ENCODE measurements at places on chromosomes 5 and 9.

- no peak for DNase-seq
These were observed 364.4 kb downstream of the CSNK1G3 start for GRCh38 chr5:123876276-123876790.

DNA sequence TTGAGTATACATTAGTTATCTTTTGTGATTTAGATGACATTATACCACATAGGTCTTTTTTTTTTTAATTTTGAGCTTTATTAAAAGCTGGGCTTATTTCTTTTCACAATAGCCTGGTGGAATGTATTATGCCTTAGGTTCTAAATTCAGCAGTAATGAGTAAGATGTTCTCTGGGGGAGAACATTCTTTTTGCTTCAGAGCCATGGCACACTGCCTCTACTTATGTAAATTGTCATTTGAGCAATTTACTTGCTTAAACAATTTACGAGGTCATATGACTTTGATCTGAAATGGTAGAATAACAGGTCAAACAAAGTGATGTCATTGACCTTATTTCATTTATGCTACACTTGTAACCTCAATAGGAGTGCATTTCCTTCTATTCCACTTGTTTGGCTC, 154.2 kb downstream of the FOCAD start:
- DNase-seq, result no peak

DNA sequence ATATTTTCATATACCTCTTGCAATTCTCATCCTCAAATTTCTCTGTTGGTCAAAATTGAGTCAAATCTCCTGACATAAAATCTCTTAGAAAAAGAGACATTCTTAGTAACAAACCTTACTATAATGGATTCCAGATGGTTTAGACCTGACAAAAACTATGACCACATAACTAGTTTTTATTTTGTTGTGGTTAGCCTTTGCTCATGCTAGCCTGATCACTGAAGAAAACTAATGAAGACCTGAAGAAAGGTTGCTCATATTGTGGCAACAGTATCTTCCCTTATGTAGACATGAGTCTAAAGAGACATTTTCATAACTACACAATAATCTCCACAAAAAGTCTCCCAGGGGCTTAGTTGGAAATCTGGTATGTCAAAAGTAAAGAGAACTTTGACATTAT, 274.1 kb upstream of the TMEM161B start:
- DNase-seq, result no peak

- no peak for DNase-seq
These were observed 297.8 kb upstream of the ACTBL2 start for GRCh38 chr5:57780306-57780960.

- no peak for DNase-seq
These were observed 5.5 kb downstream of the IFNA8 start for GRCh38 chr9:21414220-21414940.

GRCh38 chr9:125397736-125398135, 136.1 kb downstream of the GAPVD1 start:
- no peak for DNase-seq

- DNase-seq, result no peak
These were observed 39.4 kb upstream of the MAP1B start for GRCh38 chr5:72067682-72068470.

- DNase-seq, result no peak
These were observed 58.7 kb upstream of the CTSL start for GRCh38 chr9:87667164-87667738.

- DNase-seq, result no peak
These were observed 162.3 kb downstream of the AOPEP start for GRCh38 chr9:94888775-94889174.

DNA sequence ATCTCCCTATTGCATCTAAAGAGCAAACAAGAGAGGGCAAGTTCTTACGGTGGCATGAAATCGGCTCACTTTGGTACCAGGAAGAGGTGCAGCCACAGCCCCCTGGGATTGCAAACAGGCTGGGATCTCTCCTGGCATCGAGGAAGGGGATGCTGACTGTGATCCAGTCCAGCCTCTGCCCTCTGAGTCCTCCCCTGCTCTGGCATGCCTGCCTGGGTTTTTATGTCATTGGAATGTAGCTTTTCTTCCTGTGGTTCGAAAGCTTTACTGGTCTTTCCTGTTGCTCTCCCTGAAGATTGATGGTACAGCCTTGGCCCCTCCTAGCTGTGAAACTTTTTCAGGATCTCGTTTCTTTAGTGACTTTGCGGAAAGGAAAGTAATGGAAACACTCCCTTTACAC, 6.6 kb downstream of the SLC46A2 start:
- DNase-seq, result no peak

DNA sequence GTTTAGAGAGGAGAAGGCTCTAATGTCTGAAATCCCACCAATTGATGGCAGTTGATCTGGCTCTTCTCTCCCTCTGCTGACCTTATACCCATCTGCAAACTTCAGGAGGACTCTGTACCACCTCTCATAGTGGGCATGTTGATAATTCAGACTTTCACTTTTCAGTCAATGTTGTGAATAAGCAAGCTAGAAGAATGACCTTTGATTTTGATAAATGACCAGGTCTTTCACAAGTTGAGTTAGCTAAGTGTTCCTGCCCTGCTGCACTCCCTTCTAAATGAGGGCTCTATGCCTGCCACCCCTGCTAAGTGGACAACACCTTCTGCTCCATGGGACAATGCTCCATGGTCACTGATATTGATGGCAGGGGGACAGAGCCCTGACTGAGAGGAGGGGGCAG, 74.7 kb downstream of the SPRY4 start:
- DNase-seq, result no peak

DNA sequence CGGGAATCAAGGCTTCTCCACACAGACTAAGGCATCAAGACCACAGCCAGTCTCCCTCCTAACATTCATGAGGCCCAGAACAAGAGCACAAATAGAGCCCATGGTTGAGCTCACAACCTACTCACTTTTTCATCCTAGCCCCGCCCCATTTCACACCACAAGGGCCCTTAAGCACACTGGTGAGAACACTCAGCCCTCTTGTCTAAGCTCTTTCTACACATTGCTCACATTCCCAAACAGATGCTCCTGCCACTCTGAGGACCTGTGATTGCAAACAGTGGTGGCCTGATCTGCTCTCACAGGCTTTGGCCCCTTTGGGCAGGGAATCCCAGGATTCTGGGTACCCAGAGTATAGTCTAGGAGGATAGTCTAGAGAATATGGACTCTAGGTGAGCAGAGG, 54.0 kb downstream of the FEM1C start:
- DNase-seq, result no peak

DNA sequence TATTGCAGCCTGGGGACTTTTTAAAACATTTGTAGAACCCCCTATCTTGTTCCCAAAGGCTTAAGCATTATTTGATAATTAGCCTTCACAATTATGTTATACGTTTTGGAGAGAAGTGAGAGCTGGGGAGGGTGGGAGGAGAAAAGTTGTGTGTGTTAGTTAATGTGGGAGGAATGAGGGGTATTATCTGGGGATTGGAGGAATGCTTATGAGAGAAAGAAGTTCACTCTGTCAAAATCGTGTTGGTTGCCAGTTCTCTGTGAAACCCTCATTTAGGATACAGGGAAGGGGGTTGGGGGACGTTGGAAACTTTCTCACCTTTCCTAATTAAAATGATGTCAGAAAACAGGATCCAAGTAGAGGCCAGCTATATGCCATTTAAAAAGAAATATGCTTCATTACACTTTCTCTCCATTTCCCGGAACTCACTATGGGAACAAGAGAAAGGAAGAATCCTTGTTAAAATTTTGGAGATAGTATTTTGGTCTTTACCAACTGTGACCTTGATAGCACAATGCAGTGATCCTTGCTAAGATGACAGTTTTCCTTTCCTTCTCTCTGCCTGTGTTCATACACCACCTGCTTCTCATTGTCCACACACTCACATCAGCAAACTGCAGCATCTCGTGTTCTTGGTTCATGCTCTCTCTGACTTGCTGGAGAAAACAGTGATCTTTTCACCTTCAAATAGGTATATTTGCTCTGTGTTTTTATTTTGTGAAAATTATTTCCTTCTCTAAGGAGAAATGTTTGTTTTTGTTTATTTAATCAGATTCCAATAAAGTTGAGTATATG, 336.7 kb upstream of the CLINT1 start:
- DNase-seq, result no peak

GRCh38 chr5:6729386-6730310, 16.4 kb downstream of the TENT4A start:
- DNase-seq, result no peak

- no peak for DNase-seq
These were observed 19.2 kb downstream of the DMAC1 start for GRCh38 chr9:7780261-7780988.

- no peak for DNase-seq
These were observed 48.7 kb downstream of the FBXW11 start for GRCh38 chr5:171957591-171958251.

DNA sequence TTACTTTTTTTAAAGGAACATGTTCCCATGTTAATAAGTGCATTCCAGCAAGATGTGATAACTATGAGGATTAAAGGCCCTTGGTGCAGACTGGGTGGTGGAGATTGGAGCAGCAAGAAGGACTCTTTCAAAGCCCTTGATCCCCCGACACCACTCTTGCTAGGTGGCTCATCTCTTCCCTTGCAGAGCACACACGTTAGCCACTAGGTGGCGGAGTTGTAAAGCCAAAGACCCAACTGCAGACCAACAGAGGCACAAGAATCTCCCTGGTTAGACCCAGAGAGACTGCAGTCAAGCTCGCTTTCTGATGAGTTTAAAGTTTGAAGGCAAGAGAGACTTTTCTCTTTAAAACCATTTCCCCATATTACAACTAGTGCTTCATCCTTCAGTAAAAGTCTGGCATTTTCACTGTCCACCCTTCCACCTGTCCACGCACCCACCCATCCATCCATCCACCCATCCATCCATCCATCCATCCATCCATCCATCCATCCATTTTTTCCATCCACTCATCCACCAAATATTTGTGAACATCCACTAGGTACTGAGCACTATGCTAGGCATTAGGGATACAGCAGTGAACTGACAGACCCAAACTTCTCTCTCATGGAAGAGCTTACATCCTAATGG, 226.9 kb downstream of the MSX2 start:
- peak; percentile 43 for DNase-seq

DNA sequence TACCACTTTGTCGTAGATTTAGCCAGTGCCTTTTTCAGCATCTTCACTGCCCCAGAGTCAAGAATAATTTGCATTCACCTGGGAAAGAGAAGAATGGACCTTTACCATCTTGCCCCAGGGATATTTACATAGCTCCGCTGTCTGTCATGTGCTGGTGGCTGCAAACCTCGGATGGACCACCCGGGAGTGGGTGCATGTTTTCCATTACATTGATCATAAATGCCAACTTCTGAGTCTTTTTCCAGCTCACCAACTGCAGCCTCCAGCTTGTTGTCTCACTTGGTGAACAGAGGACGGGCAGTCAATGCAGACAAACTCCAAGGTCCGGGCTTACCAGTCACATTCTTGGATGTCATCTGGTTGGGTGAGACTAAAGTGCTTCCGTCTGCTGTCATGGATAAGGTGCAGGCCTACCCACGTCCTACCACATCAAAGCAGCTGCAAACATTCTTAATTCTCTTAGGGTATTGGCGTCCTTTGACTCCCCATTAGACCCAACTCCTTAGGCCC, 155.8 kb upstream of the APC start:
- DNase-seq, result no peak

DNA sequence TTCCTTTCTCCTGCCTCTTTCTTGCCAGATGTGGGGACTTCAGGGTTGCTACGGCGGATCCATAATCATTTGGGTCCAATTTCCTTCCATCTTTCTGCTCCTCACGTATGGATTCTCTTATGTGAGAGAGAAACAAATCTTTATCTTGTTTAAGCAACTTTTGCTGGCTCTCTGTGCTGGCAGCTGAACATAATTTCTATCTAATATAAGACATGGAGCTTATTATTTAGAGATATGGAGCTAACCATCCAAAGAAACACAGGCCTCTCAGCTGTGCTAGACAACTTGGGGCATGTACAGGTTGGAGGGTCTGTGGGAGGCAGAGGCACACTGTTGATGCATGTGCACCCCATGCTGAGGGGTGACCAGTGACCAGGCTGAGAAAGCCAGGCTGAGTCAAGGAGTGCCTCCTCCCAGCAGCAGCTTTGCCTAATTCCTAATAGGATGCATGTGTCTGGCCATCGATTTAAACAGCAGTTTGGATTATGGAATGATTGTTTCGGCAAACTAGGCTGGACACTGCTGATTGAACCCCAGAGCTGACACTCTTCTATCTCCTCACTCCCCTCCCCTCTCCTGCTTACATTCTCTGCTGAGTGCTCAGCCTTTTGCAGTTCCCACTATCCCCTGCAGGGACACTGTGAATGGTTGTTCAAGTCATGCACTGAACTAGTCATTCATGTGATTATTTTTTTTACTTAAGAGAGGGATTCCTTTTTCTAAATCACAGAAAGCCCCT, 195.8 kb downstream of the ERCC6L2 start:
- DNase-seq, result no peak
